ENCODE measurements at places on chromosomes 12 and 14. TPM values are rescaled to one million over a fixed set of nuclear protein-coding genes. Genes with fewer than 3 reads are reported as not detected.

RNASE3 gene
- not detected for polyA plus RNA-seq

CLEC1A gene
- polyA plus RNA-seq = not detected

BICDL1 gene
- polyA plus RNA-seq = 198 TPM

CMKLR1 gene
- 0.06 TPM for polyA plus RNA-seq

PIP4K2C gene
- polyA plus RNA-seq = 31.0 TPM

INSM2 gene
- 0.98 TPM for polyA plus RNA-seq

GLS2 gene
- polyA plus RNA-seq = 10.5 TPM
